ENCODE measurements at places on chromosomes 1 and 21.

- DNase-seq, result no peak
These were observed 63.8 kb downstream of the ARHGEF10L start for GRCh38 chr1:17603091-17603841.

- DNase-seq, result no peak
These were observed 9.4 kb upstream of the MT1HL1 start for GRCh38 chr1:237013608-237014007.

DNA sequence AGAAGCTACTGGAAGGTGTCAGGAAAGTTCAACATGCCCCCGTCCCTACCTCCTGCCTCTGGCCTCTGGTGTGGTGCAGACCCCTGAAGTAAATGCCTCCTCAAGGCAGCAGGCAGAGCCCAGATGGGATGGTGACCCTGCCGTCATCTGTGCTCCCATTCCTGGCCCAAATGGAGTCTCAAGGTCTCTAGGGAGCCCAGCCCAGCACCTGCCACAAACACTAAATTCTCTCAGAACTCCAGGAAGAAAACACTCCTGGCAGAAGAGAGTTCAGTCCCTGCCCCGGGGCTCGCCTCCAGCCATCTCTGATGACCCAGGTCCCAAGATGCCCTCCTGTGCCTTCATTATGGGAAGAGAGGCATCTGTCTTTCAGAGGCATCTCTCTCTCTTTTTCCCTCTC lies 261.6 kb upstream of the TMEM51 start:
- no peak for DNase-seq

DNA sequence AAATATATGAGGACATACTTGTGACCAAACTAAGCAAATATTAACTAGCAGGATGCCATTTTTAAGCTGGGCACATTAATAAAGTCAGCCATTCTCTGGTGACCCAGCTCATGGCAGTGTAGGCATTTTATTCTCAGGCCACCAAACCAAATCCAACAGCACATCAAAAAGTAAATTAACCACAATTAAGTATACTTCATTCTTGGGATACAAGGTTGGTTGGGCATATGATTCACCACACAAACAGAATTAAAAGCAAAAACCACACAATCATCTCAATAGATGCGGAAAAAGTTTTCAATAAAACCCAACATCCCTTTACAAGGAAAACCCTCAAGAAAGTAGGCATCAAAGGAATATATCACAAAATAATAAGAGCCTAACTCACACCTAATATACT lies 101.3 kb downstream of the FAF1 start:
- no peak for DNase-seq

GRCh38 chr1:43484367-43484766 lies 30.6 kb upstream of the HYI start:
- no peak for DNase-seq

DNA sequence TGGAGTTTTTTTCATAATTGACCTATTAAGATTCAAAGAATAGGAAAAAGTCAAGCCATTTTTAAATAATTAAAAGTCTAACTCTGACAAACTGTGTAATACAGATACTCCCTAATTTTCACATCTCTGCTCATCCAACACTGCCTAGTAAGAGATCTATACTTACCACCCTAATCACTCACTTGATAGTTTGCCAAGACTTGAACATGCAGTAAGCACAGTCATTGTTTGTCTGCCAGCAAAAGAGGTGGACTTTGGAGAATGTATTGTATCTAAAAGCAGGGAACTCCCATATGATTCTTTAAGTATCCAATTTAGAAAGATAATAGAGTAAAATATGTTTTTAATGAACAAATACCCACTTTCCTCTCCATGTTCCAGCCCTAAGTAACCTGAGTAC lies 15.5 kb downstream of the TMEM59 start:
- no peak for DNase-seq

DNA sequence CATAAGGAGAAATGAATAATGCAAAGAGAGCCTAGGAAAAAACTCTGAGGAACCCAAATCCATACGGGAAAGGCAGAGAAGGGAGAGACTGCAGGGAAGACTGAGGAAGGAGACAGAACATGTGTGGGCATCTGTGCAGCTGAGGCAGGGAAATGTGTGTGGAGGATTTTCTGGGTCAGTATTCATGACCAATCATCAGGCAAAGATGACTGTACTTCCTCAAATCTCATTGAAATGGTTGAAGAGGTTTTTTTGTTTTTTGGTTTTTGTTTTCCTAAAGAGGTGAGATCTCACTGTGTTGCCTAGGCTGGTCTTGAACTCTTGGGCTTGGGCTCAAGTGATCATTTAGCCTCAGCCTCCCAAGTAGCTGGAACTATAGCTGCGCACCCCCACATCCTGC lies 15.7 kb downstream of the DIP2A start:
- no peak for DNase-seq

DNA sequence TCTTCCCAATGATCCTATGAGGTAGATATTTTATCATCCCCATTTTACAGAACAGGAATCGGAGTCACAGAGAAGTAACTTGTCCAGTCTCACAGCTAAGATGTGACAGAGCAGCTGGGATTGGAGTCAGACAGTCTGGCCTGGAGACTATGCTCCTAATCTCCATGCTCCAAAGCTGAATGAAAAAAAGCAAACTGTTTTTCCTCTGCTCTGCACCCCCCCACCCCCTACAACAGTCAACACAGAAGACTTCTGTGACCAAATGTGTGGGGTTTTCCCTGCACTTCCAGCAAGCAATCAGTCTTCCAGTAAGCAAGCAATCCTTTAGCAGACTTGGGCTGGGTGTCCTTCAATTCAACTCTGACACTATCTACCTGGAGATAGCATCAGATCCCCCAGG lies 33.2 kb downstream of the KIRREL1 start:
- no peak for DNase-seq

DNA sequence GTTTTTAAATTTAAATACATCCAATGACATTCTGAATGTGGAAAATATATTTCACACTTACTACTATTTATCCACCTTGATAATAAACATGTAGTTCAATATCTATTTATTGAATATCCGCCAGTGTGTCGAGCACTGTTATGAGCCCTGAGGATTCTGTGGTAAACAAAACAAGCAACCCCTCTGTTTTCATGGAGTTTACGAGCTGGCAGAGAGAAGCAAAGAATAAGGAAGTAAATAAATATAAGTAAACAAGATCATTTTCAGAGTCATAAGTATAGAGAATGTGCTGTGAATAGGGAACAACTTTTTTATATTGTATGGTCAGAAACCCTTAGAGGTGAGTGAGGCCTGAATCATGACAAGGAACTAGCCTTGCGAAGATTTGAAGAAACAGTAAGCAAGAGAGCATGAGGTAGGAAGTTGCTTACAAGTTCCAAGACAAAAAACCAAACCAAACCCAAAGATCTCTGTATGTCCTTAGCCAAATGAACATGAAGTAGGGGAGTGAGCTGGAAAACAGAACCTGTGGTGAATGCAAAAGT lies 6.4 kb upstream of the SERBP1 start:
- no peak for DNase-seq

- no peak for DNase-seq
These were observed 1.4 kb upstream of the ABCA4 start for GRCh38 chr1:94122201-94122970.

- DNase-seq, result no peak
These were observed 21.1 kb downstream of the PROX1 start for GRCh38 chr1:214008791-214009422.

GRCh38 chr1:175095978-175096607 lies 28.5 kb downstream of the TNN start:
- DNase-seq, result no peak

GRCh38 chr1:150972417-150972940 lies 2.2 kb downstream of the CERS2 start:
- DNase-seq, result no peak

DNA sequence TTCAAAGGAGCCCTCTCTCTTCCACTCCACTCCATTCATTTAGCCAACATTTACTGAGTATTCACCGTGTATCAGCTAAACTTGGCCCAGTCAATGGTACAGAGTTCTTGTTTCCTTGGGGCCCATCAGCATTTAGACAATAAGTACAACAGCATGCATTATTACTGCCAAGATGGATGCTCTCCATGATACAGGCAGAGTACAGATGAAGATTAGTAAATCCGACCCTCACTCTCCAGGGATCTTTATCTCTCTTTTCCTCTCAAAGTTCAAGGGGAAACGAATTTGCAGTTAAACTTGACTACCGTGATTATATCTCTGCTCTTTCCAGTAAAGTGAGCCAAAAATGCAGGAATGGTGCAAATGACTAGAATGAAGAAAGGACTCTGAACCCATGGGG lies 184.6 kb upstream of the DUSP10 start:
- no peak for DNase-seq

- DNase-seq, result no peak
These were observed 509.4 kb downstream of the SMYD3 start for GRCh38 chr1:245997471-245998258.

DNA sequence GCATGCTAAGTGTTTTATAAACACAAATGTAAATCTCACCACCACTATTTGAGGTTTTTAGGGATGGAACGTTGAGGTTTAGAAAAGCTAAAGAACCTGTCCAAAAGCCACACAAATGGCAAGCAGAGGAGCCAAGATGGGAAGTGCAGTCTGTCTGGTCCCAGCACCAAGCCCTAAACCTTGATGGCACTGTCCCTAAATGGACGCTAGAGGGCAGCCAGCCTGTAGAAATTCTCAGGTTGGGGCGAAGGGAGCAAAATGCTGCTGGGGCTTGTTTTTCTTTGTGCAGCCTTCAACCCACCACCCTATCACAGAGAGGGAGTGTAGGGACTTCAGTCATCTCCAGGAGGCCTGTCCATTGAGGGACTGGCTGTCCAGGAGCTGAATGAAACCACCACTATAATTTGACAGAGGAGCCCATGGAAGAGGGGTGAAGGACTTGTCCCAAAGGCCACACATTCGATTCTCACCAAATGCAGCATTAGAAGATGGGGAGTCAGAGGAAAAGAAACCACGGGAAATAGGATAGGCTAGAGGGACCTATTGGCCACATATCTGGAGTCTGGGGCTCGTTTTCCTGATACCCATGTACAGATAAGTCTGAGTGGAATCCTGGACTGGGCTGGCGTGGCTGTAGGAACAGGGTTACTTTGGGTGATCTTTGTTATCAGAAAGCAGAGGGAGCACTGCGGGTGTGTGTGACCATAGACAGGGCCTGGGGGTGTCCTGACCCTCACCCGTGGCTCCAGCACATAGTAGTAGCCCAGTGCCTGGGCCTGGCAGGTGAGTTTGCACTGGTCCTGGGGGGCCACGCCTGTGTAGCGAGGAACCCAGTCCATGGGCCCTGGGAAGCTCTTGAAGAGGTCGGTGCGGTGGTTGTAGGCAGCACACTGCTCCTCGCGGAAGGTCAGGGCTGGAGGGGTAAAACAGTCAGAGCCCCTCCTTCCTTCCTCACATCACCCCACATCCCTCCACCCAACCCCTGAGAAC lies 6.1 kb downstream of the ADAMTS4 start:
- peak; percentile 69 for DNase-seq

DNA sequence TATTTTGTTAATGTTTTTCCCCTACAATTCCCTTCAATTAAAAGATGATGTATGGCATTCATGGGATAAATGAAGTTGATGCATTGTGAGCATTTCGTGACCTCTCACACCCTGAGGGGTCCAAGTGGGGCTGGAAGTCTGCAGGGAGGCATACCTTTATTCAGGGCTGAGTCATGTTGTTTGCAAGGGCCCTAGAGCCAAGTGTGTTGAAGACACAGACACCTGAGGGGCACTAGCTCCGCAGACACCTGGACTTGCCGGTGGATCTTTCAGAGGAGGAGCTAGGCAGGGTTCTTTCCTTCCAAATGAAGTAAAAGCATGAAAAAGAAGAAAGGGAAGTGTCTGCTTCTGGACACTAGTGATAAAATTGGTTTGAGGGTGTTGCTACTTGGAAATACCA lies 57.0 kb upstream of the RGS7 start:
- no peak for DNase-seq

DNA sequence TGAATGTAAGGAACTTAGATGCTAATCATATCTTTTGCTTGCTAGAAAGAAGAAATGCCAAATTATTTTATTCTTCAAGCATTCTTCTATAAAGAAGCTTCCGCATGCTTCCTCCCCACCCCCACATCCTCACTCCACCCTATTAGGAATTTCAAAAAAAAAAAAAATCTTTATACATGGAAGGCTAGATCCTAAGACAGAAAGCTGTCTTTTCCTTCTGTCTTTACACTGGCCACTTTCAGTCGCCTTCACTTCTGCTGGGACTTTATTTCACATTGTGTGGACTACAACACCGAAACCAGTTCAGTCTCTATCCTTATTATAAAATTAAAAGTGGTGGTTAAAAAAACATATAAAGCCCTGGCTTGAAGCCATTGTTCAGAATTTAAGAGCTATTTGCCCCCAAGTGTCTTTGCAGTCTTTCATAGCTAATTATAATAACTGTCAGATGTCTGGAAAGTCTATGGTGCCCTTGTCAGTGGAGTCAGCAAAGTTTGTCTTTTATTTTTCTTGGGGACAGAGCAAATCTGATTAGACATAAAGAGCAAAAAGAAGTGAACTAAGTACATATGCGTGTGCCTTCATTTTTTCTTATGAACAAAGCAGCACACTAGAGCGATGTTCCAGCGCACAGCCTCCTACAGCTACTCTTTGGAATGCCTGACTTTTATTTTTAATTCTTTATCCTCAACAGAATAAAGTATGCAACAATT lies 297.7 kb downstream of the PTPRC start:
- peak; percentile 26 for DNase-seq

DNA sequence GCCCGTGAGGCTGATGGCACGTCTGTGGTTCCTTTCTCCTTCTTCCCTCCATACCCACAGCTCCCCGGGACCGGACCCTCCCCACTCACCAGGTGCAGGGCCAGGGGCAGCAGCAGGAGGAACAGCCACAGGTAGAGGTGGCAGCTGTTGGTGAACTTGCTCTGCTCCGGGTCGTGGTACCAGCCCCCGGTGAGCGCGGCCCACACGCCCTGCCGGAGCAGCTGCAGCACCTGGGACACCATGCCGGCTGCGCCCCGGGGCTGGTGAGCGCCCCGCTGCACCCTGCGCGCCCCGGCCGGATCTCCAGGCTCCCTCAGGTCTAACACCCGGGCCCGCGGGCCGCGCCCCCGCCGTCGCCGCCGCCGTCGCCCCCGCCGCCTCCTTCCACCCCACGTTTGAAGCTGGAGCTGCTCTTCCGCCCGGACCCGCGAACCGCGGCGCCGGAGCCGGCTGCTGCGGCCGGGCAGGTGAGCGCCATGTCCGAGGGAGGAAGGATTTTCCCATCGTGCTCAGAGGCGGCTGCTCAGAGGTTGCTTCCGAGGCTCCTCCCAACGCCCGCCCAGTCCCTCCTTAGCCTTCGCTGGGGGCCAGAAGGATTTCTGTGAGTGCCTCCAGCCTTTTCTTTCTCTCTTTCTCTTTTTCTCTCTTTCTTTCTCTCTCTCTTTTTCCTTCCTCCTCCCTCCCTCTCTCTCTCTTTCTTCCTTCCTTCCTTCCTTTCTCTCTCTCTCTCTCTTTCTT lies at the start of gene PCNX2:
PCNX2 (minus strand) TSS at position 489 of the 738 bp plus-strand sequence; CDS start at position 242, 247 bp downstream.
- peak; percentile 74 for DNase-seq

- no peak for DNase-seq
These were observed 858 bp upstream of the SUSD4 start for GRCh38 chr1:223364685-223365382.

GRCh38 chr1:72845381-72845780 lies 563.0 kb upstream of the NEGR1 start:
- DNase-seq, result no peak

Data from right hindlimb (tissue), 1 donor.